IPS-NIHi11 (cell line): ENCODE measurements at places on chromosomes 13 and 19.

DNA sequence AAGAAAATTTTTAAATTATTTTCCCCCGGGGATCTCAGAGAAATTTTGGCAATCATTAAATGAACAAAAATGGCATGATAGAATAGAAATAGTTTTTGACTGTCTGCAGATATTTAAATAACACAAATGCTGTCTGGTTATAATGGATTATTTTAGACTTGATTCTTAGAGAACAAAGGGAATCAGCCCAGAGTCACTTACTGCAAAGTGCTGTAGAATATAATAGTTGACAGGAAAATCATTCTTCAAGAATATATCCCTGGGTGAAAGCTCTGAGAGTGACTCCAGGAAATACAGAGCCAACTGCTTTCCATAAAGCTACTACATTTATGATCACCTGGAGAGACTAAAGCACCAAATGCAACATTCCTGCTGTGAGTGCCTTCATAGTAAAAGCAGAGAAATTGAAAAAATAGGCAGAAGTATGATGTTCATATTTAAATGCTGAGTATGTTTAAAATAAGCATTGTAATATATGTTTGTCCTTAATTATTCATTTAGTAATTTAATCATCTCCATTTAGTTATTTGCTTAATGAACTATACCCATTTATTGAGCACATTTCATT lies 1765.8 kb downstream of the SLITRK1 start:
- DNase-seq, result no peak

DNA sequence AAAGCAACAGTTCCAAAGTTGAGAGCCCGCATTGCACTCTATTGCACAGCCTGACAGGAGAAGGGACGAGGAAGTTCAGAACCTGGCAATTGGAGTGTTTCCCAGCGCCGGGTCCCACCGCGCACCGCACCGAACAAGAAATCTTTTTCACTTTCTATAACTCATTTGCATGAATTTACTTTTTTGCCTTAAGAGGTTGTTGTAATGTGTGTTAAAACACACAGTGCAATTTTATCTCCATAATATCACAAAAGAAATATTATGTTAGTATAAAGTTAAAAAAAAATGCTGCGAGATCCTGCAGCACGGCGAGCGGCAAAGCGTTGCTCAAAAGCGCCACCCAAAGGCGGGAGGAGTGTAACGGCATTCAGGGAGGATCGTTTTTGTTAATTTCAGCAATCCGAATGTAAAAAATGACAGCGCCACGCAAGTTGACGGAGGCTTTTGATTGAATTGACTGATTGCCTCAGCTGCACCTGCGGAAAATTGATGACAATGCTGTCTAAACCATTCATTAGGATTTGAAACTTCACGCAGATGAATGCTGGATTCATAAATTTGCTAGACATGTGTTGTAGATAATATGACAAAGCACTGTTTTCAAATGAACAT lies 303.6 kb upstream of the ZNF507 start:
- DNase-seq, result peak; percentile 61

DNA sequence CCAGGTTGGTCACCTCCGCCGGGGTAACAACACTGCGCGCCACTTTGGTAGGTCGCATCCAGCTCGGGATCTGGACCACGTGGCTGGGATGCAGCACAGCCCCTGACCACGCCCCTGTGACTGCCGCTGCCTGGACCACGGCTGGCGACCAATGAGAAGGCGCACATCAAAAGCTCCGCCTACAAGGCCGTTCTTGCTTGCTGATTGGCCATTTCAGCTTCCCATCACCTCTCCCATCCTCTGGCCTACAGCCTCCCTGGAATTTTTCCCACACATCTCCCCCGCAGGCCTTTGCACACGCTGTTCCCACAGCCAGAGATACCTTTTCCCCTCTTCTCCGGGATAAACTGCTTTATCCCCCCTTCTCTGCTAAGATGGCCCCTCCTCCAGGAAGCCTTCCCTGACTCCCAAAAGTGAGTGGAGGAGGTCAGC lies 12.5 kb upstream of the MAP1S start:
- peak; percentile 94 for DNase-seq

DNA sequence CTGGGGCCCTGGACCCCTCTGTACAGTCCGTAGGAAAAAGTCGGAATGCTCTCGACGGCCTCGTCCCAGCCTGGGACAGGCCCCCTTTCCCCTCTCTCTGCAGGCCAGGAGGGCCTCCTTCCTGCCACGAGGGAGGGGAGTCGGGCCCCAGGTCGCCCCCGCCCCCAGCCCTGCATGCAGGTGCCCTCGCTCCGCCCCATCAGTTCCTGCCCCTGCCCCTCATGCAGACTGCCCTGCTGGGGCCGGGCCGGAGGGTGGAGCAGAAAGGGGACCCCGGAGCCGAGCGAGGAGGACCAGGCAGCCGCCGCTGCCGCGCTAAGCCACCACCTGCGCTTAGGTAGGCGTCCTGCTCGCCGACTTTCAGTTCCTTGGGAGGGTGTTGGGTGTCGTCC lies 7.3 kb downstream of the LYL1 start:
- peak; percentile 54 for DNase-seq

- DNase-seq, result peak; percentile 86
Measured at GRCh38 chr19:35828692-35829301, 16.2 kb upstream of the PRODH2 start.

GRCh38 chr13:105821337-105821736 lies 714.1 kb downstream of the EFNB2 start:
- DNase-seq, result no peak

DNA sequence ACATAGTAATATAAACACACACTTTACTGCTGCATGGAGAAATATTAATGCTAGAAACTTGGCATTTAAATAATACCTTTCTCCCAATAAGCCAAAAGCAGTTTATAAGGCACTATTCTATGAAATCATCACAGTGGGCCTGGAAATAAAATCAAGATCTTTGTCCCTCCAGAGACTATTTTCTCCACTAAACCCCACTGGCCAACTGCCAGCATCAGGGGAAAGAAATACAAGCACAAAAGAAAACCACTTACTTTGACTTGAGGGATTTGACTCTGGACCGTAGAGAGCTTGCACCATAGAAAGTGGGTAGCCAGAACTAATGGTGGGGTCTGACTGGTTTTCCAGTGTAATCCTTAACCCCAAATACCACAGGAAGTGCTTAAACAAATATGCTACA lies 71.9 kb downstream of the DCLK1 start:
- no peak for DNase-seq

DNA sequence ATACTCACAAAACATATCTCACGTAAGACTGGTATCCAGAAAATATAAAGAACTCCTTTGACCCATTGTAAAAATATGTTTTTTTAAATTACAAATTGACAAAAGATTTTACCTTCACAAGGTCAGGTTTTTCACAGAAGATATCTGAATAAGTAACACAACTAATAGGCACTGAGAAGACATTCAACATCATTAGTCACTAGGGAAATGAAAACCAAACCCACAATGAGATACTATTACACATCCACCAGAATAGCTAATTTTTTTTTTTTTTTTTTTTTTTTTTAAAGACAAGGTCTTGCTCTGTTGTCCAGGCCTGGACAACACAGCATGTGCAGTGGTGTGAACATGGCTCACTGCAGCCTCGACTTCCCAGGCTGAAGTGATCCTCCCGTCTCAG lies 157.5 kb downstream of the MIPEP start:
- DNase-seq, result no peak

GRCh38 chr19:41886761-41887710 lies 4.1 kb downstream of the ARHGEF1 start:
- no peak for DNase-seq

DNA sequence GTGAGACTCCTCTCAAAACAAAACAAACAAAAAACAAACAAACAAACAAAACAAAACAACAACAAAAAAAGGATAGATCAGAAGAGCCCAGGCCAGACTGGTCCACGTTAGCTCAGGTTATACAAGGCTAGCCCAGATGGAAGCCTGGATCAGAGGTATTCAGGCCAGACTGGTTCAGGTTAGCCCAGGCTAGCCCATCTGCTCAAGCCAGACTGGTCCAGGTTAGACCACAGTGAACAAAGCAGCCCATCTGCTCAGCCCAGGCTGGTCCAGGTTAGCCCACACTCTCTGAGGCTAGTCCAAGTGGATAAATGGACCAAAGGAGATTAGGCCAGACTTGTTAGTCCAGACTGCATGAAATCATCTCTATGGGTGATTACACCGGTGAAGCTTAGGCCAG lies 41.2 kb downstream of the CCL25 start:
- no peak for DNase-seq

- DNase-seq, result peak; percentile 41
Measured at GRCh38 chr19:45547965-45548609, 36.5 kb downstream of the OPA3 start.

DNA sequence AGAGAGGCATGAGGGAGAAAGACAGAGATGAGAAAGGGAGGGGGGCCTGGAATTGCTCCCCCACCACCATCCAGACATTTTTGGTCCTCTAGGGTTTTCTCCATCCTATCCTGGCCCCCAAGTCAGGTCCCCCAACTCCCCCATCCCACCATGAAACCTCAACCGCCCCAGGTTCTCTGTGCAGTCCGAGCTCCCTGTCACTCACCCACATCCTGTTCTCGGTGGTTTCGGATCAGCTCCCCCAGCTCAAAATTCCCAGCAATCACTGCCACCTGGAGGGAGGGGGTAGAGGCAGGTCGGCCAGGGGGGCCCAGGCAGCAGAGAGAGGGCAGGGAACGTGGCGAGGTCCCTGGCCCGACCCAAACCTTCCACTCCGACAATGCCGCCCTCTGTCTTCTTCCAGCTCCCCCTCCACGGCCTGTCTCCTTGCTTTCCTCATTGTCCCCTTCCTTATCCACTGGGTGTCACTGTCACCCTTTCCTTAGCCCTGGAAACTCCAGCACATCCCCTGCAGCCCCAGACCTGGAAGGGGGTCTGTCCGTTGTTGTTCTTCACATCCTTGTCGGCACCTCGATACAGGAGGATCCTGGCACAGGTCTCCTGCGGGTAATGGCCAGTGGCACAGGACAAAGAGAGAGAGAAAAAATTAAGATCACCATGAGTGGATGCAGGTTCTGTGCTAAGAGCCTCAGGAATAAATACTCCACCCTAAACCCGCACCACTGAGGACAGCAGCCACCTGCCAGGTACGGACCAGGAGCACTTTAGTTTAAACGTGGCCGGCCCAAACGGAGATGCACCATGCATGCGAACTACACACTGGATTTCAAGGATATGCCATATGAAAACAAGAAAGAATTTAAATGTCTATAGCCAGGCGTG lies 15.4 kb downstream of the SHANK1 start:
- peak; percentile 53 for DNase-seq

DNA sequence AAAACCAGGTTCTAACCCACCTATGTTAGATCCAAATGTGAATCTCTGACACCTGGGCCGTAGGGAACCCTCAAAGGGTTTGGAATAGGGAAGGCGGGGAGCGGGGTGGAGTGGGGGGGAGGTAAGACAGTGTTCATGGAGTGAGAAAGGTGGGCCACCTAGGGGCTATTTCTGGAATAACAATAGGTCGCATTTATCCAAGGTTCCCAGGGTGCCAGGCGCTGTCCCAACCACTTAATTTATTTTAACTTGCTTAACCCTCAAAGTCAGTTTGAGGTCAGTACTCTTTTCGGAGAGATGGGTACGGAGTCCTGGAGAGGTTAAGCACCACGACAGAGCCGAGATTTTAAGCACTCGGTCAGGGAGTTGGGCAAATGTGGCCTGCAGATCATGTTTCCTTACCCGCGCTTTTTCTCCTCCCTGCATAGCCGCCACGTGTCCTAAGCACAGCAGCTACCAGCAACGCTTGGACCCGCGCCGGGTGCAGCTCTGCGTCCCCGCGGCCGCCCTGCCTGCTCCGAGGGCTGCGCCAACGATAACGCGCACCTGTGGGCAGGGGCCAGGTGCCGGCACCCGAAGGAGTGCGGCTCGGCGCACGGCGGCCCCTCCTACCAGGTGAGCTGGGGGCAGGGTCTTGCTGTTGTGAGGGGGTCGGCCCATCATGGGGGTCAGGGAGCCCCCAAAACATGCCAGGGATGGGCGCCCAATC lies 25.0 kb upstream of the FXYD3 start:
- peak; percentile 87 for DNase-seq

GRCh38 chr19:33390908-33391630 lies 17.6 kb downstream of the CEBPG start:
- DNase-seq, result no peak

GRCh38 chr19:38734426-38735256 lies 9.6 kb downstream of the CAPN12 start:
- DNase-seq, result no peak

DNA sequence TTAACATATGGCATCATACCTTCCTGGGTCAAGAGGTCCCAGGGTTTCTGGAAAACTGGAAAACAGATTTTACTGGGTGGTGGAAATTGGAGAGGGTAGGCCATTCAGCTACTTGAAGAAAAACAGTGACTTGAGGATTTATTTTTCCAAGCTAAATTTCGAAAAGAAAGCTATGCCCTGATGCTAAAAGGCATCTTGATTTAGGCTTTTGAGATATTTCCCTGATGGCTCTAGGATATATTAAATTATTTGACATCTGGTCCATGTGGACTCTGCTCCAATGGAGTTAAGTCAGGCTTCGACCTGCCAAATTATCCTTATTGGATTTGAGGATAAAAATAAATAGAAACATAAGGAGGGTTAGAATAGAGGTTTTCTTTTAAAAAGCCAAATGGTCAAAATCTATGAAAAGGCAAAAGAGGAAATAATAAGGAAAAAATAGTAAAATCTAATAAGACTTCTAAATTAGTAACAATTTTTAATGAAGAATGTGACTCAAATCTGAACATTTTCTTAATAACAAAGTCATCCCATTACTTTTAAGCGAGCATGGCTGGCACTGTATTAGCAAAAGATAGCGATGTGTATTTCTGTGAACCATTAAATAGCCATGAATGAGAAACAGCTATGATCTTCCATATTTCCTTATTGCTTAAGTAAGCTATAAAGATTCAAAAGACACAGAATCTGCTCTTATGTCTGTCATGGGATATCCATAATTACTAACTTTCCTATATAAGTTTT lies 190.0 kb upstream of the MIR17HG start:
- DNase-seq, result no peak

- peak; percentile 20 for DNase-seq
Measured at GRCh38 chr13:46603165-46603603, 50.2 kb downstream of the LRCH1 start.

DNA sequence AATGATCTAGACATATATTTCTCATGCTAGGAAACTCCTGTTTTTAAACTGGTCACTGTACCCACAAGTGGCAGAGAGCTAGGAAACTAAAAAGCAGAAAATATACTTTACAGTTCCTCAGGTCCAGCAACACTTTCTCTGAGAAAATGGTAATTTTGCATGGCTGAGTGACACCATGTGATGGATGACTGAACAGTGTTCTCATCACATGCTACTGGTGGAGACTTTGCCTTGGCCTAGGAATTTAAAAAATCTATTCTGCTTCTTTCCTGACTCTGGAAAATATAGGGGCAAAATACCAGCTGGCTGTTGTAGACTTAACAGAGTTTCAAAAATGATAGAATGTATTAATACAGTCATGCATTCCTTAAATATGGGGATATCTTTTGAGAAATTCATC lies 50.0 kb downstream of the LATS2 start:
- no peak for DNase-seq
